ENCODE measurements at places on chromosomes 2 and 18. TPM values are rescaled to one million over a fixed set of nuclear protein-coding genes. Genes with fewer than 3 reads are reported as not detected.
A peak's percentile ranks its signal among the peaks of the same experiment; 100 is the strongest.

DNA sequence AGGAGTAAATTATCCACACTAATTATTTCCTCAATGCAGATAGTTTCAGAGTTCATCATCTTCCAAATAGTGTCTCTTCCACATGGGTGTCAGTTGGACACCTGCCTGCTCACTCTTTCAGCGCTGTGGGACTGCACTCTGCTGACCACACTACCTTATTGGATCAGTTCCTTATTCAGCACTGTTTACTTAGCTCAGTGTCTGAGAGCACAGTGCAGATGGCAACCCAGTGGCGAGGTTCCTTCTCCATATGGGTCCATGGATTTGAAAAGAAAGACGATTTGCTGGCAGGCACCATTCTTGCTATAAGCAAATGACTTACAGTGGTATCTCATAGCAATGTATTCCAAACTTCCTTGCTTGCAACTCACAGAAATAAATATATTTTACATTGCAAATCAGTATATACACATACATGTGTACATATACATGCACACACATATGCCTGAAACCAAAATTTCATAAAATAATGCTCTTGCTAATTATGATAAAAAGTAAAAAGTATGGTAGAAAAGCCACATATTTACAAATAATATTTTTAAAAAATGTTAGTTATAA lies 354.8 kb downstream of the INSIG2 start:
- no peak overlapping the region for H3K27ac ChIP-seq
- H3K27me3 ChIP-seq, result no peaks in the 10 kb centered on the region
- H3K36me3 ChIP-seq, result no peaks in the 10 kb centered on the region
- no peak for DNase-seq
- H3K4me1 ChIP-seq, result no peaks in the 10 kb centered on the region
- H3K4me3 ChIP-seq, result no peak overlapping the region

DNA sequence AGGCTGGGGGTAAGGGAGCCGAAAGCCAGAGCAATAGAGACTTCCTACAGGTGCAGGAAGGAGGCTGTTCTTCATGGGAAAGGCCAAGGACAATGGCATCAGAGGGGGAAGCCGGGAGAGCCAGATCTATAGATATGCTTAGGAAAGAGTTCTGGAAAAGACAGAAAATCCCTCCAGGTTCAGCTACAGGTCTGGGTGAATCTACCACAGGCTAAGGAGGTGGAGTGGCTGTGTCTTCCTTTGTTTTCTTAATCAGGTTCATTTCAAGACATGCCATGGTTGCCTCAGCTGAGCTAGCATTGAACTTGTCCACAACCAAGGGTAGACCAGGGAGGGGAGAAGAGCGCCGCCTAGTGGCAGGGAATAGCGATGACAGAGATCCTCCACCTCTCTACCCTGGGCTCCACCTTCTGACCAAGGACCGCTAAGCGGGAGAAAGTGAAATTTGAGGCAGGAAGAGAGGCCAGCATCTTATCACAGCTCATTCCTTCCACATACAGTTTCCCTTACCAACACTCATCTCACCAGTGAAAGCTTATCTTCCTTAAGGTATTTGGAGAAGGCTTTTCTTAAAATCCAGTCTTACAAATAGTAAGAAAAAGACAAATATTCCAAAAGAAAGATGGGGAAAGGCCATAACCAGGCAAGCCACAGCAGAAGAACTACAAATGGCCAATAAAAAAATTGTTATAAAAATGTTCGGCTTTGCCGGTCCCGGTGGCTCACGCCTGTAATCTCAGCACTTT lies 74.2 kb downstream of the VIT start:
- DNase-seq, result no peak
- no peaks in the 10 kb centered on the region for H3K4me1 ChIP-seq
- no peaks in the 10 kb centered on the region for H3K27me3 ChIP-seq
- H3K4me3 ChIP-seq, result no peak overlapping the region
- H3K27ac ChIP-seq, result no peak overlapping the region

- no peak for DNase-seq
- peak overlapping the region; percentile 85 for H3K27ac ChIP-seq
- H3K27me3 ChIP-seq, result no peaks in the 10 kb centered on the region
- H3K36me3 ChIP-seq, result no peaks in the 10 kb centered on the region
- peaks cover 31% of the 10 kb centered on the region for H3K4me1 ChIP-seq
- no peak overlapping the region for H3K4me3 ChIP-seq
Observed at GRCh38 chr2:46540496-46541331, 61.3 kb downstream of the TMEM247 start.

Gene CRACDL
- 51.9 TPM for total RNA-seq

GRCh38 chr2:175948191-175948590 lies 53.9 kb downstream of the LNPK start:
- H3K27ac ChIP-seq, result no peak overlapping the region
- DNase-seq, result no peak
- H3K4me1 ChIP-seq, result no peaks in the 10 kb centered on the region
- H3K36me3 ChIP-seq, result peaks cover 5% of the 10 kb centered on the region

GRCh38 chr2:130368786-130369185 lies 12.9 kb downstream of the PTPN18 start:
- no peak overlapping the region for H3K4me3 ChIP-seq
- H3K27me3 ChIP-seq, result no peaks in the 10 kb centered on the region
- DNase-seq, result peak; percentile 55

Gene IL36A
- total RNA-seq, result not detected

DNA sequence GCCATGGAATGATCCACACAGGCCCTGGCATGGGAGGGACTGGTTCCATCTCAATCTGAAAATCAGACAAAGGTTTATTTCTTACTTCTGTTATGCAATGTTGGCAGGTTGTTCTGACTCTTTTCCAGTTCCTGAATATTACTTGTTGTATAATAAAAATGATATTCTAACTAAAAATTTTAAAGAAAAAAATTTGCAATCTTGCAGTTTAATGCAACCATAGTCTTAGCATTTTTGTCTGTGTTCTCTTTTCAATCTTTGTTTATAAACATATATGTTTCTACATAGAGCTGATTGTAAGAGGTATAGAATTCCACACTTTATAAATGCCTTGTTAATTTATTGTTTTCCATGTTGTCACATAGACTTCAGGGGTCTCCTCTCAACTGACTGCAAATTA lies 143.4 kb downstream of the RPIA start:
- no peaks in the 10 kb centered on the region for H3K27me3 ChIP-seq
- no peak overlapping the region for H3K27ac ChIP-seq
- H3K4me3 ChIP-seq, result no peak overlapping the region

GRCh38 chr2:200408428-200409316 lies 101.2 kb downstream of the KCTD18 start:
- H3K27ac ChIP-seq, result no peak overlapping the region
- peaks cover 22% of the 10 kb centered on the region for H3K4me1 ChIP-seq
- no peaks in the 10 kb centered on the region for H3K27me3 ChIP-seq

- DNase-seq, result no peak
- H3K27me3 ChIP-seq, result no peaks in the 10 kb centered on the region
- H3K27ac ChIP-seq, result no peak overlapping the region
Observed at GRCh38 chr2:85183076-85183475, 49.9 kb downstream of the TCF7L1 start.

- no peaks in the 10 kb centered on the region for H3K36me3 ChIP-seq
- H3K4me1 ChIP-seq, result no peaks in the 10 kb centered on the region
- no peak overlapping the region for H3K27ac ChIP-seq
- no peak for DNase-seq
- no peaks in the 10 kb centered on the region for H3K27me3 ChIP-seq
- H3K4me3 ChIP-seq, result no peak overlapping the region
Observed at GRCh38 chr2:170582313-170582712, 132.8 kb upstream of the SP5 start.

DNA sequence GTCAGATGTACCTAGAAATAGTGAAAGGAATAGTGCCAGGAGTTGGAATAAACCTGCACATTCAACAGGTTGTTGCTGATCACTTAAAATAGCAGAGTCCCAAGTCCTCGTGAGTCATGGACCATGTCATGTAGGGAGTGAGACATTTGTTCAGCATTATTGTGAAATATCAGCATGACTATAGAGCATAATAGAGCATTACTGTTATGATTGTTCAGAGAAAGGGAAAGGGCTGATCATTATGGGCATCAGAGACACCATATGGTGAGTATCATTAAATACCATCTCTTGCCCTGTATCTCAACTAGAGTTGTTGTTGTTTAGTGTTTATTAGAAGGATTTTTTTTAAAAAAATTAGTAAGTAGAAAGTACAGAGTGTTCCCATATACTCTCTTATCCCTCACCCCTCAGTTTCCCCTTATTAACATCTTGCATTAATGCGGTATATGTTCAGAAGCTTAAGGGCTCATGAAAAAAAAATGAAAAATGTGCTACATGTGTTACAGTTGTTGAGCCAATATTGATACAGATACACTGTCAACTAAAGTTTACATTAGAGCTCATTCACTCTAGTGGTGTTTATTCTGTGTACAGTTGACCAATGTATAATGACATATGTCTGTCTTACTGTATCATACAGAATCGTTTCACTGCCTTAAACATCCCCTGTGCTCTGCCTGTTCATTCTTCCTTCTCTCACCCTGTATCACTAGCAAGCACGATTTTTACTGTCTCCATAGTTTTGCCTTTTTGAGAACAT lies 5.7 kb downstream of the ELAC1 start:
- H3K4me3 ChIP-seq, result no peak overlapping the region
- DNase-seq, result no peak
- H3K27ac ChIP-seq, result no peak overlapping the region
- H3K27me3 ChIP-seq, result no peaks in the 10 kb centered on the region
- peaks cover 42% of the 10 kb centered on the region for H3K36me3 ChIP-seq
- peaks cover 7% of the 10 kb centered on the region for H3K4me1 ChIP-seq
